OCI-LY7 (cell line): ENCODE measurements at places on chromosomes 1 and 21.

DNA sequence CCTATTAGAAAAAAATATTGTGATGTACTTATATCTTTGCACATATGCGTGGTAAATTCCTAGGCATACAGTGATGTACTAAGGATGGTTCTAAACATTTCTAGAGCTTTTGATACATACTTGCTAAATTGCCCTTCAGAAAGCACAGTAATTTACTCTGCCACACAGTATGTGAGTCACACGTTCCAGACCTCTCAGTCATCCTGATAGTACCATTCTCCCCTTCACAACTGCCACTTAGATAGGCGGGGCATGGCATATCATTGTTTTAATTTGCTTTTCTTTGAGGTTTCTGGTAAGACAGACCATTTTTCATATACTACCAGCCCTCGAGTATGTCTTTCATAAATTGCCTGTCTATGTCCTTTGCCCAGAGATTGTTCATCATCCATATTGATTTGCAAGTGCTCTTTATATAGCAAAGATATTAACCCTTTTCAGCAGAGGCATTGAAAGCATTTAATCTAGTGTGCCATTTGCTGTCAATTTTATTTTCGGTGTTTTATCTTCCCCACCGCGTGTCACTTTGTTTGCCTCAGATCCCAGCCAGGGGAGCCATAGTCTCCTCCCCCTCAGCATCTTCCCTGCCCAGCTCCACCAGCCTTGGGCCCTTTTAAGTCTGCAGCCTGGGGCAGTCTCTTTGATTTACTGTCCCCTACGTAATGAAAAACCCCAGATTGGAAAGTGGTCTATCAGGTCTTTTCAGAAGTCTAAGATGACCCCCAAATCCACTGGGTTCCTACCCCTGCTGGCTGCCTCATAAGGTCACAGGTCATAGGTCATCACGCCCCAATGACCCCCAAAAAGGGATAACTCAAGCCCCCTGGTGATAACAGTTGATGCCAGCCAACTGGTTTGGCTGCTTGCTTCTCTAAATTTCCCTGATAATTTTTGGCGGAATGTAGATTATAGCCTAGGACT is 11.8 kb upstream of the PAX7 start:
- DNase-seq = no peak

GRCh38 chr1:18410407-18410806 is 70.3 kb upstream of the KLHDC7A start:
- no peak for DNase-seq

DNA sequence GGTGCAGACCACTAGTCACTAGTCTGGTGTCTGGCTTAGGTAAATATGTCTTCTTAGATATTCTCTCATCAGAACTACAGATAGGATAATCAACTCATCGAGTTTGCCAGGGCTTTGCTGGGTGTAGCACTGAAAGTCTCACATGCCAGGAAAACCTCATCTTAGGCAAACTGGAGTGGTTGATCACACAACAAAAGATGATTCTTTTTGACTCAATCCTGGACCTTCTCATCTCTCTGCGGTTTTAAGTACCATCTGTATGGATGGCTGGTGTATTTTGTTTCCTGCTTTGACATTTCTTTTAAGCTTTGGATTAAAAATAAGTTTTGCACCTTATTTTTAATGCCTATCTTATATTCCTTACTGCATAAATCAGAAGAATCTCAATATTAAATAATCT is 11.3 kb downstream of the GBP2 start:
- no peak for DNase-seq

GRCh38 chr1:248840946-248841345 is 2.9 kb downstream of the ZNF672 start:
- no peak for DNase-seq

- no peak for DNase-seq
These were observed 12.0 kb downstream of the FHAD1 start for GRCh38 chr1:15258833-15259621.

DNA sequence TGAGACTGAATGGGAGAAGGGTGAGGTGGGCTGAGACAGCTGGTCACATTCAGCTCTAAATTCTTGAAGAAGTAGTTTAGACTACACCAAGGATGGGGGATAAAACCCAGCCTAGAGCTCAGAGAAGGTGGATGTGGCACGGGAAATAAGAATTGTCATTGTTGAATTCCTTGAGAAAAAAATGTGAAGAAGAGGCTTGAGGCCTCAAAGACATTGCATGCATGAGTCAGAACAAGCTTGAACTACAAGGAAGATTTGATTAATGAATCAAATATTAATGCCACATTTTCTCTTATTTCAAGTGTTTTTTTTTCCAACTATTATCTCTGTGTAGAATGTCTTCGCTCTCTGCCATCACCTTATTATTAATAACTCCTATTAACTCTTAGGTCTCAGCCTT is 58.9 kb downstream of the MAP3K7CL start:
- no peak for DNase-seq

DNA sequence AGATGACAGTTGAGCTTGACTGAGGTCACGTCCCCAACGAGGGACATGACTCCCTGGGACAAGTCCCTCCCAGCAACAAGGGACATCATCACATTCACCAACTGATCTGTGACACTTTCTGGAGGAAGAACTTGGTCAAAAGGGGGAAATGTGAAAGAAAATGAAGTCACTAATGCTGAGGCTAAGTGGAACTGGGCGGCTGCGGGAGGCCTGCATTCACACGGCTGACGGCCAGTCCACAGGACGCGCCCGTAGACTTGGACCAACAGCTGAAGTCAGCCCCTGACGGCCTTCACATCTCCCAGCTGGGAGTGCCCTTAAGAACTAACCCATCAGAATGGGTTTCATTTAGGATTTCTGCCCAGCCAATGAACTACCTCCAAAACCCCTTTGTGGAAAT is 26.6 kb downstream of the POFUT2 start:
- no peak for DNase-seq
